ENCODE measurements at places on chromosomes 7 and 10.

DNA sequence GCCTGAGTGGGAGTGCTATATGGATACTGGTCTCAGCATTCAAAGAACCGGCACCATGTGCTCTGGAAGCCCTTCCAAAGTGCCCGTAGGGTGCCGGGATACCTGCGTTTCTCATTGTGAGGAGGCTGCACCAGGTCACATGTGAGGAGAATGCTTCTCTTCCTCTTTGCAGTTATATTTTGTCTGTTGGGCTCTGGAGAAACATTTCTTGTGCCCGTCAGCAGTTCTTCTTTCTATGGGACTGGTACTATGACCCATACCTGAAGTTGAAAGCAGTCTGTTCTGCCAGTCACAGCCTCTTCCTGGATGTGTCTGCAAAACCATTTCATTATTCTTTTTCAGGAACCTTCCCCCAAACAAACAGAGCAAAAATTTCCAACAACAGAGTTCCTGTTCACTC lies 465.0 kb downstream of the SUGCT start:
- DNase-seq = no peak

DNA sequence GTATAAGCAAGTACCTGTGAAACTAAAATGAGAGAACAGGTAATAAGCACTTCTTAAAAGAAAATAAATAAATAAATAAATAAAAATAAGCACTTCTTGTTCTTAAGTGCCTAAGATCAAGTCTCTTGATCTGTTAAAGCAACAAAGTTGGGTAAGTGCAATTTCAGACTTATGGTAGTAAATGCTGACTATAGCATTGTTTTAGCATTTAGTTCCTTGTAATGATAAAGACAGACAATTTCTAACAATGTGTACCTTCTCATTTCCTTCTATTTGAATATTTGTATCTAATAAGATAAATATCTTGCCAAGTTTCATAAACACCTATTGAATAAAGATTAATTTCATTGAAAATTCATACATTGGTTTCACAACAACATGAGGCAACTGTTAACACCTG lies 87.4 kb downstream of the GALNT11 start:
- no peak for DNase-seq

- no peak for DNase-seq
These were observed 30.3 kb downstream of the ARID5B start for GRCh38 chr10:61931620-61932332.

- no peak for DNase-seq
These were observed 8.3 kb upstream of the LOXL4 start for GRCh38 chr10:98276311-98276710.

DNA sequence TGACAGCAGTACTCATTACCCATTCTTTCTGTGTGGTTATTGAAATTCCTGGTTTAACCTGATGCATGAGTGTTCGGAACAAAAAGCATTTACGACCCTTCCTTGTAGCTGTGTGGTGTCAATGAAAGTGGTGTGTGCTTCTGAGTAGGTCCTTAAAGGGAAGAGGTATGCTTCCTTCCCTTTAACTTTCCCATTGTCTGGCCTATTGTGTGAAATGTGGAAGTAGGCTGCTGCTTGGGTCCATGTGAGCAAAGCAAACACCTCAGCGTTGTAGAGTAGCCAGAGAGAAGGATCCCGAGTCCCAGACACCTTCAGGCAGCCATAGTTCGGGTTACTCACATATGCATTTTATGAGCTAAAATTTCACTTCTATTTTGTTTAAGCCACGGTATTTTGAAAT lies 74.7 kb downstream of the TSPAN12 start:
- no peak for DNase-seq

DNA sequence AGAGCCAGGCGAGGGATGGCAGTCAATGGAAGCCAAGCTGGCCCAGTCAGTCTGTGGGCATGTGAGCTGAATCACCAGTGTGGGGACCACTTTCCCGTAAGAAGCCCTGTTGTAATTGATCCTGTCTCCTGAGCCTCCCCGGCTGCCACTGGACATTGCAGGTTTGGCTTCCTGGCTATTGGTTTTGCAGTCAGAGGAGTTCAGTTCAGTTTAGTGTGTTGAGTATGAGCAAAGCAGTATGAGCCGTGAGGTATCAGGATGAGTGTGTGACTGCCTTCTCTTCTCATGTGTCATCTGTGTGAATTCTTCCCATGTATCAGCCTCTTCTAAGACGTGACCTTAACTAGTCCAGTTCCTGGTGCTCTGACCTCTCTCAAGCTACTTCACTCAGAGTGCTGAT lies 227.4 kb downstream of the PRKG1 start:
- no peak for DNase-seq

- DNase-seq = no peak
These were observed 95.1 kb upstream of the PALS2 start for GRCh38 chr7:24478137-24478655.

- DNase-seq = no peak
These were observed 17.5 kb downstream of the AMZ1 start for GRCh38 chr7:2705371-2706096.

DNA sequence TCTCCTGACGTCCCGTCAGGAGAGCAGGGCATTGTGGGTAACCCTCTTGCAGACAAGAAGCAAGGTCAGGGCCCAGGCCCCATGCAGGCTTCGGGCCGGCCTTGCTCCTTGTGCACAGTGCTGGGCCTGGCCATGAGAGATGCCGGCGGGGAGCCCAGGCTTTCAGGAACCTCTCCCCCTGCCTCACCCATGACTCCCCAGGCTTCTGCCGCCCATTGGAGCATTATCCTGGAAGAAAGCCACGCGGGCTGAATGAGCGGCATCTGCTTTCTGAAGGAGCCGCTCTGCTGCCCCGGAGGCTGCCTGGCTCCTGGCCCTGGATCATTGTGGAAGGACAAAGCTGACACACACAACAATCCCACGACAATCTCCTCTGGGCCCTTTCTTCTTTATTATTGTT lies 233.5 kb downstream of the TCF7L2 start:
- DNase-seq = no peak

- no peak for DNase-seq
These were observed 39.3 kb upstream of the NRF1 start for GRCh38 chr7:129572205-129572604.

GRCh38 chr7:151068069-151068773 lies 8.8 kb downstream of the SLC4A2 start:
- no peak for DNase-seq

DNA sequence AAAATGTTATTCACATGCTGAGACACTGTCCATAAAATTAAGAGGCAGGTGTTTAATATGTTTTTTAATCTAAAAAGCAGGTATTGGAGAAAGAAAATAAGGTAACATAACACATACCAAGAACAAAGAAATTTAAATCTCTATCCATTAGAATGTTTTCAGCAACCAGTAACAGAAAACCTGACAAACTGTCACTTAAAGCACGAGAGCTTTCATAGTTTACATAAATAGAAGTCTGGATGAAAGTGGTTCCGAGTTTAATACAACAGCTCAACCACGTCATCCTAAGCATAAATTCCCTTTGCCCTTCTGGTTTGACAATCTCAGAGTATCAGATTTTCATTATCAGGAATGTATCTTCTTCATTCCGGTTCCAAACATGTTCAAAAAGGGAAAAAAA lies 1249.4 kb upstream of the SORCS1 start:
- DNase-seq = no peak

GRCh38 chr10:49037187-49037586 lies 78.1 kb downstream of the VSTM4 start:
- DNase-seq = no peak

DNA sequence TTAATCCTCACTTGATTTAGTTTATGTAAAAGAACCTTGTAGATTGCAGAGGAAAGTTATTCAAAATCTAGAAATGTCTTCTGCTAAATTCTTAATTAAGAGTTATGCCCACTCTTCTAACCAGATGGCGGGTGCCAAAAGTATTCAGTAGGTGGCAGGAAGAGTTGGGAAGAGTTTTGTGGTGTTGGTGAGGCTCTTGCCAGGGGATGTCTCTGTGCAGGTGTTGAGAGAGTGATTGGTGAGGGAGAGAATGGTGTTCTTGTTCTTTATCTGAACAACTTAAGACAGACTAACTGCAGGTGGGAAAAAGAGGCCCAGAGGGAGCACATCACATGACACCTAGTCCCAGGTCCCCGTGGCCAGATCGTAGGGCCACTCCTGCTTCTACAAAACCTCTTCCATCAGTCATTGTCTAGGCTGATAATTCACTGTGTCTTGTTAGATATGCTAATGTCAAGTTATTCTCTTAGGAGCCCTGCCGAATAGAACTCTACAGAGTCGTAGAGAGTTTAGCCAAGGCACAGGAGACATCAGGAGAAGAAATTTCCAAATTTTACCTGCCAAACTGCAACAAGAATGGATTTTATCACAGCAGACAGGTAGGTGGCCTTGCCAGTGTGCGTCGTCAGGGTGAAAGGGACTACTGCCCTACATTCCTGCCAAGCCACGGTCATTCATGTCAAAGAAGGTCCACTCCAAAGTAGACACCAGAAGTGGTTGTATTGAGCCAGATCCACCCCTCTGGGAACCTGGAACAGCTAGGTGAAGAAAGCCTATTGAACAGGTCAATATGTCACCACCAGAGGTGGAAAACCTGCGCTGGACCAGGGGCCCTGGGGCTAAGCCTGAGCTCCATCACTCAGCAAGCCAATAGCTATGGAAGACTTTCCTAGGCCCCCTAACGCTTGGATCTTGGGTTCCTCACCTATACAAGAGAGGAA lies 3.4 kb downstream of the IGFBP1 start:
- no peak for DNase-seq

GRCh38 chr10:74575191-74575720 lies 251.1 kb upstream of the KAT6B start:
- no peak for DNase-seq

DNA sequence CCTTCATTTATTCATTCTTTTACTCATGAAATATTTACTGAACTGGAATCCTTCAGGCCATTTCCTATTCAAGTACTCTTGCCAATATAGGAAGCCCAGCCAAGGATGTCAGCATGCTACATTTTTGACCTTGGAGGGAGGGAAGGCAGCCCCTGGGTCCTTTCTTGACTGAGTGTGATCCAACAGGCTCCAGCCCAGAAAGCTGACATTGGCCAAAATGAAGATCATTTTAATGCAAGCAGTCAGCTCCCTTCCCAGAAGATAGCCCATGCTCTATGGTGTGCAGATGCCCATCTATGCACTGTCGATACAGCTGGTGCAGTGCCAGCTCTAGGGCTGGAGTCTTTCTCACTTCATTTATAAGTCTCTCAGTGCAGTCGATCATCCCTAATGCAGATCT lies 646.0 kb downstream of the KCNMA1 start:
- no peak for DNase-seq

GRCh38 chr7:146722986-146723385 lies 606.4 kb downstream of the CNTNAP2 start:
- DNase-seq = no peak

DNA sequence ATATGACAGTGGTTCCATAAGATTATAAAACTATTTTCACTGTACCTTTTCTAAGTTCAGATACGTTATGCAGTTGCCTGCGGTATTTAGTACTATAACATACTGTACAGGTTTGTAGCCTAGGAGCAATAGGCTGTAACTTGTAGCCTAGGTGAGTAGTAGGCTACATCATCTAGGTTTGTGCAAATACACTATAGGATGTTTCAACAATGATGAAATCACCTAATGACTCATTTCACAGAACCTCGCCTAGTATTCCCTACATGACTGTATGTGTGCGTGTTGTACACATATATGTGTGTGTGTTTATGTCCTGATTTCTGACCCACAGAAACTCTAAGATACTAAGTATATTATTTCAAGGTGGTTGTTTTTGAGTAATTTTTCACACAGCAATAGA lies 139.0 kb downstream of the HERPUD2 start:
- DNase-seq = no peak

- no peak for DNase-seq
These were observed 203.1 kb downstream of the MLLT10 start for GRCh38 chr10:21737106-21737505.

- no peak for DNase-seq
These were observed 9.2 kb upstream of the FGFR2 start for GRCh38 chr10:121607310-121608055.

DNA sequence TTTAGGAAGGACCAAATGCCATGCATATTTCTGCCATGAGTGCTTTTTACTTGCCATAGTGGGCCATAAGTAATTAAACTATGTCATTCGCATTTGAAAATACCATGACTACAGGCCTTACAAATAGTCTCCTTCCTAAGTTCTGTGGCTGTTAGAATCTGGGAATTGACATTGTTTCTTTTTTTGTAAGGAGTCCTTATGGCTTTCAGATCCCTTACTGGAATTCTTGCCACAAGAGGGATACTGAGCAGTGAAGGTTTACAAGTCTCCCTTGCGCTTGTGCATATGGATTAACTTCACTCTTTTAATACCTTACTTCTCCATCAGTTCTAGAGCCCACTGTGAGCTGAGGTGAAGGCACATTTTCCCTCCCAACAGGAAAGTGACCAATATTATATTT lies 166.0 kb downstream of the NRG3 start:
- DNase-seq = no peak

GRCh38 chr10:122258136-122259074 lies 12.7 kb upstream of the BTBD16 start:
- no peak for DNase-seq

DNA sequence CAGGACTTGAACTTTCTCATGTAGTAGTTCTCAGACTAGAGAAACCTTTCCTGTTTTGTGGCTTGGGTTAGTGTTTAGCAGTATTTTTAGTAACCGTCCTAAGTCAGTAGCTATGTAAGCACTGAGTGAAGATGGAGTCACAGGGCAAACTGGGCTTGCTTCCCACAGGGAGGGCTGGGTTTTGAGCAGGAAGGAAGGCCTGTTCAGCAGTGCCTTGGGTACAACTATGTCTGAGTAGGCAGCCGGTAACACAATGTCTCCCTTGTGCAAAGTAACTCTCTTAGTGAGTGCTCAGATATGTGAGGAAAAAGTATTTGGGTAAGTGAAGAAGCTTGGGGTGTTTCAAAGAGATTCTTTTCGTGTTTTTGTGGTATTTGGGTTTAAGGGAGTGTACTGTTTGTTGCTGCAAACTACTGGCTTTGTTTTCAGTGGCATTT lies 96.4 kb downstream of the CCSER2 start:
- no peak for DNase-seq

GRCh38 chr10:100731407-100732240 lies 13.8 kb upstream of the PAX2 start:
- DNase-seq = no peak

GRCh38 chr10:108362961-108363360 lies 1198.5 kb upstream of the SORCS1 start:
- no peak for DNase-seq

- DNase-seq = no peak
These were observed 101.1 kb upstream of the RET start for GRCh38 chr10:42975558-42976340.

DNA sequence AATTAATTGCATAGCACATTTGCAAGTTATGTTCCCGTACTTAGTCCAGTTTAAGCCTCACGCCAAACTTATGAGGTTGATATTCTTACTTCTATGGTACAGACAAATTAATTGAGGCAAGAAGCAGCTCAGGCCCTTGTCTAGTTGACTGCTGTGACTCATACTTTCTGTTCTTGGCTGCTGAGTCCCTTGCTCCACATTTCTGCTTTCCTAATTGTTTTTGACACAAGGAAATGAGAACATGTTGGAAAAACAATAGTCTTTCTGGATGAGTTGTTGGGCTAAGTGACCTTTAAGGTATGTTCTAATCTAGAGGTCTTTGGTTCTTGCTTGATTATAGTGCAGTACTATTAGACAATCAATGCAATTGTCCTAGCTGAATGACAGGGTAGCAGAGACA lies 331.8 kb downstream of the NRG3 start:
- DNase-seq = no peak

GRCh38 chr7:152014722-152015121 lies 10.8 kb upstream of the GALNT11 start:
- DNase-seq = no peak

Data from stimulated activated CD4-positive, alpha-beta T cell treated with anti-CD3 and anti-CD28 coated beads, Interleukin-2, amount 100 ng/mL, for 4 hours (primary cell).